ENCODE measurements at places on chromosomes 5 and 9.

- no peak for DNase-seq
Observed at GRCh38 chr5:159101685-159102084, 2.0 kb upstream of the EBF1 start.

- no peak for DNase-seq
Observed at GRCh38 chr5:158614951-158615350, 484.8 kb downstream of the EBF1 start.

GRCh38 chr5:119250946-119251901, 104.6 kb upstream of the TNFAIP8 start:
- no peak for DNase-seq

- no peak for DNase-seq
Observed at GRCh38 chr9:73347123-73347522, 195.5 kb downstream of the ANXA1 start.

- no peak for DNase-seq
Observed at GRCh38 chr9:126546036-126546435, 67.7 kb upstream of the LMX1B start.

DNA sequence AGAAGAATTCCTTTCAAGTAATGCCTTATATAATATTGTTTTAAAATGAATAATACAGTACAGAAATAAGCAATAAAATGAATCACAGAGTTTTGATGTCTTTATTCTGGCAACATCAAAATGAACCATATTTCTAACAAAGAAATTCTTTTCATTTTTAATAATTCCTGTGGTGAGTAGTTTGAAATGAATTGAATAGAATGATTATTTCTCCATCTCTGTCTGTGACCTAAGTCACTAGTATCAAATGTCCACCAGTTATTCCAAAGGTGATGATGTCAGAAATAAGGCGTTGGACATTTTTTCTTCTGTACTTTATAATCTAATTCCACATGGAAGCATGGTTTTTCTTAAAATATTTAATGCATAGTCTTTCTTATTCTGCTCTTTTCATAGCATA, 106.2 kb downstream of the ADAMTSL1 start:
- no peak for DNase-seq

GRCh38 chr9:84701801-84702200, 32.3 kb downstream of the NTRK2 start:
- no peak for DNase-seq

- no peak for DNase-seq
Observed at GRCh38 chr9:25078202-25078601, 532.5 kb upstream of the IZUMO3 start.

GRCh38 chr9:91714020-91714806, 235.8 kb downstream of the ROR2 start:
- DNase-seq = no peak

- no peak for DNase-seq
Observed at GRCh38 chr5:108687595-108688200, 60.0 kb upstream of the FER start.

DNA sequence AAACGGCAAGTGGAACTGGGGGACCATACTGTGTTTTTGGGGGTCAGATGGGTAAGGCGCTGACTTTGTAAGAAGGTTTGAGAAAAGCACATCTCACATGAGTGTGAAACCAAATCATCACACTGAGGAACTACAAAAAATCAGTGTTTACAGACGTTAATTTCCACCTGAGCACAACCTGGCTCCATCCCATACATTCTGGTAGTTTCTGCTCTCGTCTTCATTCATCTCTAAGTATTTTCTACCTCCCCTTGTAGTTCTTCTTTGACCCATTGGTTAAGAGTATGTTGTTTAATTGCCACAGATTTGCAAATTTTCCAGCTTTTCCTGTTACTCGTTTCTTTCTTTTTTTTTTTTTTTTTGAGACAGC, 8.9 kb upstream of the DPP7 start:
- no peak for DNase-seq

GRCh38 chr9:68551191-68551590, 10.5 kb upstream of the TMEM252 start:
- no peak for DNase-seq

GRCh38 chr5:179839328-179840256, 18.9 kb downstream of the SQSTM1 start:
- DNase-seq = no peak

GRCh38 chr5:117249086-117249815, 674.6 kb upstream of the SEMA6A start:
- DNase-seq = no peak

- DNase-seq = no peak
Observed at GRCh38 chr5:151219789-151220188, 4.1 kb downstream of the CCDC69 start.

- DNase-seq = no peak
Observed at GRCh38 chr9:33111631-33112030, 35.2 kb upstream of the SMU1 start.

- DNase-seq = no peak
Observed at GRCh38 chr5:123549256-123549904, 37.4 kb downstream of the CSNK1G3 start.

DNA sequence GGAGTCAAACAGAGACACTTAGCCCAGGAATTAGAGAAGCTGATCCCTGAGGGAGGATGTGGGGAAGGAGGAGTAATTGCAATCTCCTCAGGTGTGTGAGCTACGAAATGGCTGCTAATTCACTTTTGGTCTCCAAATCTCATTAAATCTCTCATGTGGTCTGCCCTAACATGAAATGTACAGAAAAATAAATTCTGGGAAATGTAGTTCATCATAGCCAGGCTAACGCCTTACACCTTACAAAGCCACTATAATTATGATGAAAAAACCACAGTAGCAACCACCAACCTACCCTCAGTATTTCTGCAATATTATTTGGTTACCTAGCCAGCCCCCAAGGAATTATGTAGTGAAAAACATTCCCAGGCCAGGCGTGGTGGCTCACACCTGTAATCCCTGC, 354.0 kb downstream of the TMEM167A start:
- DNase-seq = no peak

DNA sequence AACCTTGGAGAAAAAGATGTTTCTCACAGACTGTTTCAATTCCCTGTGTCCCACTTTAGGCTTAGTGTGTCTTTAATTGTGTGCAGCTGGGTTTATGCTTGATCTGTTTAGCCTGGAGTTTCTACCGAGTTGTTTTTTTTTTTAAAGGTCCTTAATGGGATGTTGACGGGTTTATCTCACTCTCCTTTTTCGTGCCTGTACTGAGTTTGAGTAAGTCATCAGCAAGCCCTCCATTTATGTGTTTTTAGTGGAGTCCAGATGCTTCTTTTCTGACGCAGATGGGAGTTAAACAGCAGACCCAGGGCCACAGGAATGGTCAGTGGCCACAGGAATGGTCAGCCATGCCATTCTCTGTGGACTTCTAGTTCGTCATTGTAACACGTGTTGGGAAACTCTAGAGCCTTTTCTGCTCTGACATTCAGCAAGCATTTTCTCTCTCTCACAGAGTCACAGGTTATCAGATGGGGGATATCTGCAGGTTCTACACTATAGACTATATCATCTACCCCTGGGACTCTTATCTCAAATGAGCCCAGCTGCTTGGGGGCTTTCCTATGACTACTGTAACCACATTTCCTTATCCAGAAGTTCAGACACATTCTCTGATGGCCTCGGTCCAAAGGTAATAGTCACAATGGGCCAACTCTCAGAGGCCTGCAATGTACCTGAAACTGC, 190.5 kb downstream of the TTLL11 start:
- peak; percentile 47 for DNase-seq

- no peak for DNase-seq
Observed at GRCh38 chr9:82732928-82733327, 330.0 kb downstream of the RASEF start.

GRCh38 chr9:122239722-122240121, 11.0 kb upstream of the LHX6 start:
- DNase-seq = no peak

GRCh38 chr9:129467004-129467588, 153.8 kb downstream of the C9orf50 start:
- no peak for DNase-seq

GRCh38 chr5:128538250-128539037, 399 bp upstream of the FBN2 start:
- peak; percentile 70 for DNase-seq

- DNase-seq = no peak
Observed at GRCh38 chr5:66475731-66476130, 120.5 kb upstream of the MAST4 start.

DNA sequence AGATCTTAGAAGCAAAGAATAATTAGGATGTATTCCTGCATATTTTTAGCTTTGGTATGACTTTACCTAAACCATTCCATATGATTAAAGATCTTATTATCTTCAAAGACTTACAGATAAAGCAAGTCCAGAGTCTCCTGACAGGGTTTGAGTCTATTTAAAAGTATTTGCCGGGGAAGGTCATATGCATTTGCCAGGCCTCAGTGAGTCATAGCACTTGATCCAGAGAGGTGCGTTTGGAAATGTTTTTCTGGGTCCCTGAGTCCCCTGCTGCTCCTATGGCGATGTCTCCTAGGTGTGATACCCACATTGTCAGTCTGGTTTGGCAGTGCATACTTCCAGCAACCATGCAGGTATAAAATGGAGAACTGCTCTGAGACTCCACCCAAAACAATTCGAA, 217.0 kb downstream of the FBXL7 start:
- DNase-seq = no peak

DNA sequence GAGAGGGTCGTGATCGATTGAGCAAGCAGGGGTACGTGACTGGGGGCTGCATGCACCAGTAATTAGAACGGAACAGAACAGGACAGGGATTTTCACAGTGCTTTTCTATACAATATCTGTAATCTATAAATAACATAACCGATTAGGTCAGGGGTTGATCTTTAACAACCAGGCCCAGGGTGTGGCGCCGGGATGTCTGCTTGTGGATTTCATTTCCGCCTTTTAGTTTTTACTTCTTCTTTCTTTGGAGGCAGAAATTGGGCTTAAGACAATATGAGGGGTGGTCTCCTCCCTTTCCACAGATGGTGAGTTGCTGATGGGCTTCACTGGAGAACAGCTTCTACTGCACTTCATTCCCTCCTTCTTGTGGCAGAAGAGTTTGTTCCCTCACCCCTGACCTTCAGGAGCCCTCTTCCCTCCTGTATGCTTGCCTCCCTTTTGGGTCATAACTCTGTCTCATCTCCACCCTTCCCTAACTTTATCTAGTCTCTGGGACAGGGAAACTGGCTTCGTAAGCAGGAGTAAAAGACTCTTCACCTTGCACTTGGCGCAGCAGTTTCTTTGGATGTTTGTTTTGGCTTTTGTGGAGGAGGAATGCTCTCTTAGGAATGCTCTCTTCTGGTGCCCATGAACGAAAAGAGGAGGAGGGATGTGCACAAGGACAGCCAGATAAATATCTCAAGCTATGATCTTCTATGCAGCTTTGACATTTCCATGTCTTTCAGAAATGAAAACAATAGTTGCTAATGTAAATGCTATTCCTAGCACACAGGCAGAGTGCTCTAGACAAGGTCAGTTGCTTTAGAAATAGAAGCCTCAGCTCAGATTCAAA, 139.8 kb upstream of the RPS23 start:
- DNase-seq = no peak

- no peak for DNase-seq
Observed at GRCh38 chr9:11319538-11319937, 706.7 kb upstream of the PTPRD start.

GRCh38 chr9:109716631-109717030, 63.4 kb upstream of the PALM2AKAP2 start:
- no peak for DNase-seq

GRCh38 chr5:36443941-36444340, 142.2 kb upstream of the RANBP3L start:
- no peak for DNase-seq

- DNase-seq = no peak
Observed at GRCh38 chr9:90127923-90128322, 514.7 kb downstream of the DIRAS2 start.

- no peak for DNase-seq
Observed at GRCh38 chr5:35103637-35104299, 56.0 kb upstream of the AGXT2 start.

- DNase-seq = no peak
Observed at GRCh38 chr9:97740848-97741821, 44.0 kb upstream of the XPA start.

DNA sequence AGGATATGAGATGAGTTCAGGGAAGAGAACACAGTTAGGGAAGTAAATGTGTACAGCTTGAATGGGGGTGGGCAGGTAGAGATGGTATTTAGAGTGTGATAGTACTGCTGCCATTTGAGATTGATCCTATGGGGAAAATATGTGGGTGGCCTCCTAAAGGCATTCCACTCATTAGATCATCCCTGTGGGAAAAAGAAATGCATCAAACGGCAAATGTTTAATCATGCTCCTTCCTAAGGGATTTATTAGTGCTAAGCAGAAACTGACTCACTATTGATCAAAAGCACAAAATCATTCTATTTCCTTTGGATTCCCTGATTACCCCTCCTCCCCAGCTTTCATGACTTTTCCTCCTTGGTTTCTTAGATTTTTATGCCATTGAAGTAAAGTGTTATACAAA, 36.4 kb upstream of the SMC5 start:
- DNase-seq = no peak

DNA sequence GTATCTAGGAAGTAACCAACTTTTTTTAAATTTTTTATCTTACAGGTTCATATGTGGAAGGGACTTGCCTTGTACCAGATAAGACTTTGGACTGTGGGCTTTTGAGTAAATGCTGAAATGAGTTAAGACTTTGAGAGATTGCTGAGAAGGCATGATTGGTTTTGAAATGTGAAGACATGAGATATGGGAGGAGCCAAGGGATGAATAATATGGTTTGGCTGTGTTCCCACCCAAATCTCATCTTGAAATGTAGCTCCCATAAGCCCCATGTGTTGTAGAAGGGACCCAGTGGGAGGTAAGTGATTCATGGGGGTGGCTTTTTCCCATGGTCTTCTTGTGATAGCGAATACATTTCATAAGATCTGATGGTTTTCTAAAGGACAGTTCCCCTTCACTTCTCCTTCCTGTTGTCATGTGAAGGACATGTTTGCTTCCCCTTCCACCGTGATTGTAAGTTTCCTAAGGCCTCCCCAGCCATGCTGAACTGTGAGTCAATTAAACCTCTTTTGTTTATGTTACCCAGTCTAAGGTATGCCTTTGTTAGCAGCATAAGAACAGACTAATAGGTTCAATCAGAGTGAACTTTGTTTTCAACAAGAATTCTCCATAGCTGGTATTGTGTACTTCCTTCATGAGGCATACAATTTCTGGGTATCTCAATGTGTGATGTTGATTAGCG, 535.6 kb upstream of the MEF2C start:
- DNase-seq = no peak

DNA sequence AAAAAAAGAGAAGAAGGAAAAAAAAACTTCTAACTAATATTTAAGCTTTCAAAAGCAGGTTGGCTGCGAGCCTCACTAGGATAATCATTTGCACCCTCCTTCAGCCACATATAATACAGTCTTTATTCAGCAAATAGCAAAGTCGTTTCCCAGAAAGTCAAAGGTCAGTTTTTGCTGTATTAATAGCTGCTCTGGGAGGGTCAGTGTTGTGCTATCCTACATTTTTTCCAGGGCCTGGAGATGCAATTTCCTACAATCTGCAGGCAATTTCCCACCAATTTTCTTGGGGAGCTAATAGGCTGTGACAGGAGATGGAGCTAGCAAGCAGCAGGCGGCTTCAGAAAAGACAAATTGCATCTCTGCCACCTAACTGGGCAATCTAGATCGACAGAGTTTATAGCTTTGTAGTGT, 136.8 kb downstream of the TLE1 start:
- no peak for DNase-seq

Data from T1000 (cell line).